Activated gamma-delta T cell treated with Interleukin-2 at 50 U/mL for 16 hours (primary cell): ENCODE measurements at places on chromosomes 5 and 9.

GRCh38 chr9:68966496-68966944, 47.4 kb downstream of the PRKACG start:
- DNase-seq, result no peak

DNA sequence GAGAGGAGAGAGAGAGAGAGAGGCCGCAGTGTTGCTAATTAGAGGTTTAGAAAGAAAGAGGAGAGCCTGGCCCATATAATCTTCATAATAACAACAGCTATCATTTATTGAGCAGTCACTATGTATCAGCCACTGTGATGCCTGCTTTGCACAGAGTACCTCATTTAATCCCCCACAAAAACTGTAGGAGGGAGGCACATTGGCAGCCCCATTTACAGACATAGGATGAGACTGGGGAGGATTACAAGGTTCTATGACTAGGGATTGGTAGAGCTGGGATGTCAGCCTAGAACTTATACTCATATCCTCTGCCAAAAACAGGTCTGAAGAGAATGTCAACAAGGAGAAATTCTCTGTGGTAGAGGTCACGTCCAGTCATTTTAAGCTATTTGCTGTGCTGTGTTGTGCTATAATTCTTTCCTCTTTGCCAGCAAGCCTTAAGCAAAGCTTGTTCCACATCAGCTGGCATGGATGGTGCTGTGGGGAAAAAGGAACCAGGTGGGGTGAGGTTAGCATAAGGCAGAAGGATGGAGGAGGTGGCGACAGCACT, 6.7 kb upstream of the GCNT4 start:
- DNase-seq, result no peak

DNA sequence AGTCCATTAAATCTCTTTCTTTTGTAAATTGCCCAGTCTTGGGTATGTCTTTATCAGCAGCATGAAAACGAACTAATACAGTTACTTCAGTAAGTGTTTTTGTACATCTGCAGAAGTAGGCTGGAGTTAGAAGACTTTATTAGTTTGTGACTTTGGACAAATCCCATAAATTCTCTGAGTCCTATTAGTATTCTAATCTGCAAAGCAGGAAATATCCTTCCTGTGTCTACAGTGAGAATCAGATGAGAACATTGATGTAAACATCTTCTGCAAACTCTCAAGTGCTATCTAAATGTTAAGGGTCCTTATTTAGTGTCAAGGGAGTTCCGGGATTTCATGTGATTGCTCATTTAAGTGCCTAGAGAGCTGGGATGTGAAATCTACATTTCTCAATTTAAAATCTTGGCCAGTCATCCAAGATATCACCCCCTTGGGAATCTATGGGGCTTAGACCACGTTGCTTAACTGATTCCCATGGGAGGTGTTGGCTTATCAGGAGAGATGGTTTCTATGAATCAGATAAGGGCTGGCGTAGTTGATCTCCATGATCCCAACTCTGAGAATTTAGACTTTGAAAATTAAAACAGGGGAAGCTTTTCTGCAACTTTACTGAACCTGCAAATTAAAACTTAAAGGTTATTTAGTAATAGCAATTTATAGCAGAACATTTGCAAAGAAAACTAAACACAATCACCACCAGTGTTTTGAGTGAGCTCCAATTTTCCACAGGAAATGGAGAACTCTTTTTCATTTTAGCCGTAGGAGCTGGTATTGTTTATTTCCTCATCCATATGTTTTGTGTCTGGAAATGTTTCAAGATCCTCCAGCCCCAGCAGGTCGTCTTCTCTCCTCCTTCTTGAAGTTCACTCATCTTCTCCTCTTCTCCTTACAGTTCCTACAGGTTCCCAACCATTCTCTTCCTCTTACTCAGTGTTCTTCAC, 241.6 kb upstream of the CD180 start:
- no peak for DNase-seq

GRCh38 chr5:39370555-39371366, 6.5 kb upstream of the C9 start:
- no peak for DNase-seq

DNA sequence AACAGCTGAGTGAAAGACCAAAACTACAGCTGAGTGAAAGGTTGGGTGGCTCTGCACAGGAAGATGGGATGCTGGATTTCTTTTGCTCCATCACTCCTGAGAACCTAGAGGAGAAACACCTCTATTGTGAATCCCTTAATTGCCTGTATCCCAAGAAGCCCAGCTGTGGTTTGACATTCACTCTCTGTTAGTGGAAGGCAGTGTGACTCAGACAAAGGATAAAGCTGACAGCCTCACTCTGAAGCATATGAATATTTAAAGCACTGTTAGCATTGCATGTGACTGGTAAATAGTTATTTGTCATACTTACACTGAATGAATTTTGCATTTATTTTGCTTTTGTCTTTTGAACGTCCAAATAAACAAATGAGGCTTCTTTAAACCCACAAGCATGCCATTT, 367.1 kb upstream of the RIOK2 start:
- no peak for DNase-seq

DNA sequence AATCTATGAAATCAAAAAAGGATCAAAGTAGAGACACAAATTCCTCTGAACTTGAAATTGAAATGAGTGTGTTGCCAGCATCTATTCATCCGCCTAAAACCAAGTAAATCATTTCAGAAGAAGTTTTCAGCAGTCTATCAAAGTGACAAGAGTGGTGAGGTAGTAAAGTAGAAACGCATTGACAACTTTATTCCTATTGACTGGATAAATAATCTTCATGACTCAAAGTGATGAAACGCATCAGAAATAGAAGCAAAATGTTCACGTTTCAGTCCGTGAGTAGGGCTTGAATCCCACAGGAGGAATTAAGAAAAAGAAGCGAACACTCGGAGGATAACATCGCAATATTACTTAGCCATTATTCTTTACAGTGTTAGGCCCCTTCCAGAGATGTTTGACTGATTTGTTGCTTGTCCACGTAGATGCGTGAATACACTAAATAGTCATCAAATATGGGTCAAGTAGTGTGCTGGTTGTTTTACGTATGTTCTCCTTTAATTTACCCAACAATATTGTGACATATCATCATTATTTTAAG, 314.4 kb downstream of the PLK2 start:
- DNase-seq, result no peak
